Esophagus mucosa (tissue), 1 donor: ENCODE measurements at places on chromosomes 6 and 20. TPM values are rescaled to one million over a fixed set of nuclear protein-coding genes. Genes with fewer than 3 reads are reported as not detected.

Gene PACSIN1
- not detected for total RNA-seq

Gene VSX1
- total RNA-seq = not detected

Gene GMPR
- total RNA-seq = 0.80 TPM

Gene TMEM244
- total RNA-seq = not detected

Gene BPIFA1
- not detected for total RNA-seq

Gene SNRNP48
- 6.4 TPM for total RNA-seq

Gene NRSN1
- total RNA-seq = not detected

Gene PLG
- total RNA-seq = 0.12 TPM

Gene TNXB
- total RNA-seq = 7.6 TPM

Gene FABP7
- total RNA-seq = not detected

Gene ADA
- 21.8 TPM for total RNA-seq

Gene VGLL2
- total RNA-seq = not detected

Gene TP53RK
- total RNA-seq = 7.8 TPM

Gene PTCRA
- total RNA-seq = not detected

Gene MOG
- total RNA-seq = not detected

Gene PLA2G7
- 0.32 TPM for total RNA-seq

Gene FAM83C
- 39.1 TPM for total RNA-seq

Gene SUMO4
- total RNA-seq = 1.1 TPM

Gene TCP11
- not detected for total RNA-seq

Gene RSPO3
- 1.4 TPM for total RNA-seq

Gene ARMH2
- total RNA-seq = not detected

Gene RBM24
- total RNA-seq = 0.32 TPM

Gene DUSP15
- 0.64 TPM for total RNA-seq

Gene NFATC2
- total RNA-seq = 0.76 TPM

Gene TOP1
- total RNA-seq = 36.6 TPM

Gene GMNN
- 14.9 TPM for total RNA-seq

Gene TFAP2B
- 1.4 TPM for total RNA-seq

Gene SLC22A2
- not detected for total RNA-seq

Gene ADGRF5
- 2.5 TPM for total RNA-seq
